Activated naive CD4-positive, alpha-beta T cell treated with anti-CD3 and anti-CD28 coated beads for 36 hours (primary cell): ENCODE measurements at places on chromosomes 3 and 15. TPM values are rescaled to one million over a fixed set of nuclear protein-coding genes. Genes with fewer than 3 reads are reported as not detected.

The INSYN1 gene
- not detected for total RNA-seq

The CD200R1L gene
- total RNA-seq = not detected

The PRTG gene
- not detected for total RNA-seq

The SPSB4 gene
- not detected for total RNA-seq

DNA sequence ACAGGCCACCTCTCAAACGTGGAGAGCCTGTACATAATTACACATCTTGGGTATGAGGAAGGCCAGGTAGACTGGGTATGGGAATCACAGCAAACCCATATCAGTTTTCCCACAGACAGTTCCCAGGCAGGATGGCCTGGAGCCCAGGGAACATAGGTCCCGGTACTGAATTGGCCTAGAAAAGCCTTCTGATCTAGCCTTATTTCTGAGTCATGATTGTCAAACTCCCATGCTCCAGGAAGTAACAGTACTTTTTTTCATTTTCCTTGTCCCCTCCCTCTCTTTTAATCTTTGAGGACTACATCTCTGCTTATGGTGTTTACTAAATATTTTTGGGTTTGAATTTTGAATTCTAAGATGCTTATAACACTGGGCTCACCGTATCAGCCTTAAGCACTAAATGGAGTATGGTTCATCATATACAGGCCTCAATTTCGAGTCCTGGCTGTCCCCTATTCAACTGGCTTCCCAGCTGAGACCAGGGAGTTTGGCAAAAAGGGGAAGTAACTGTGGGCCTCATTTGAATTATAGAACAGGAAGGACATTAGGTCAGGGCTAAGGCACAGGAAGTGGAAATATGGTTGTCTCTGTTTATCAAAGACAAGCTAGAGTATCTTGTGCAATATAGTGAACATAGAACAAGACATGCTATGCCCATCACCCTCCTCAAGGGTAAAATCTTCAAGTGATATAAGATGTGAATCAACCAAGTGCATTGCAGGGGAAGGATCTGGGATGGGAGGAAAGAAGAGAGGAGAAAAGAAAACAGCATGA is 494.6 kb downstream of the NTRK3 start:
- DNase-seq = no peak

DNA sequence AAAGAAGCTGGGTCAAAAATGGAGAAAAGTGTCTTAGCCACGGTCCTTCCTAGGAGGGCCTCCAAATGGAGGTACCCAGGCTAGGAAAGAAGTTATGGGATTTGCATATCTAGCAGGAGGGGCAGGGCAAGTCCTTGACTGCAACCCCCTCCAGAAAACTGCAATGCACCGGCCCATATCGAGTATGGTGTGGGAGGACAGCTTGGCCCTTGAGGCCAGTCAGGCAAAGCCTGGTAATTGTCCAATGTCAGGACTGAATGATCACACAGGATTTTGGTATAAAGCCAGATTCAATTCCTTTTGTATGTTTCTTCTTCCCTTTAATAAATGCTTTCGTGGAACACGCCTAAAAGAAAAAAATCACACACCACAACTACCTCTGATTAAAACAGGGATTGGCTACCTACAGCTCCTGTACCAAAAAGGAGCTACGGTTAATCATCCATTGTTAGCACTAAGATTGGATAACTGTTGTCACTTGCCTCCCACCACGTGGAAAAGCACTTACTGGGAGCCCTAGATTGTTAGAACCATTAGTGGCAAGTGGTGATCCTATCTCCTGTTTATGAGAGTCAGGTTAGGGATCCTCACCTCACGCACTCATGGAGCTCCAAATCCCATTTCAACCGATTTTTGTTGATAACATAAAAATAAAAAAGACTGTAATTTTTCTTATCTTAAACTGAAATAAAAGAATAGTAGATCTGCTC is 1.2 kb downstream of the ZNF770 start:
- no peak for DNase-seq

- DNase-seq = no peak
Observed at GRCh38 chr15:56794553-56795329, 61.4 kb upstream of the ZNF280D start.
